ENCODE measurements at places on chromosomes 13 and 19. TPM values are rescaled to one million over a fixed set of nuclear protein-coding genes. Genes with fewer than 3 reads are reported as not detected.

GRCh38 chr13:95153647-95154412 lies 147.4 kb downstream of the ABCC4 start:
- no peak for DNase-seq

- no peak for DNase-seq
These were observed 25.3 kb downstream of the LMO7 start for GRCh38 chr13:75661443-75661842.

DNA sequence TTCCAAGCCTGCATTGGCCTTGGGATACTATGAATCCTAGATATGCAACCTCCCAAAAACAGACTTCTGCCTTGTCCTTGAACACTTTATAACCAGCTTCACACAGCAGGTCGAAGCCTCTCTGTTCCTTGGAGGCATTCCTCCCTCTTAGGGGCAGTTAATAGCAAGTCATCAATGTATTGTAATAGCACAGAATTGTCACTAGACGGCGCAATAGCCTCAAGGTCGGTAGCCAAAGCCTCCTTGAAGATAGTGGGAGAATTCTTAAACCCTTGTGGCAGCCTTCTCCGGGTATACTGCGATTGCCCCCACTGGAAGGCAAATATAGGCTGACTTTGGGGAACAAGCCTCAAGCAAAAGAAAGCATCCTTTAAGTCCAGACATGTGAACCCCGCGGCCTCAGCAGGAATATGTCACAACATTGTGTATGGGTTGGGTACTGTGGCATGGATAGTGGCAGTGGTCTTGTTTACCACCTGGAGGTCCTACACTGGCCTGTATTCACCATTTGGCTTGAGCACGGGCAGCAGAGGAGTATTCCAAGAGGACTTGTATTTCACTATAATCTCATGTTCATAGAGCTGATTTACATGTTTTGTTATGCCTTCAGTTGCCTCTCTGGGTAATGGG lies 61.1 kb downstream of the ZNF431 start:
- no peak for DNase-seq

- DNase-seq: peak; percentile 90
These were observed 9.4 kb downstream of the C19orf81 start for GRCh38 chr19:50658441-50659317.

- no peak for DNase-seq
These were observed 67.7 kb downstream of the DCT start for GRCh38 chr13:94411747-94412146.

The KRI1 gene
- 85.4 TPM for total RNA-seq

The HCST gene
- 190 TPM for total RNA-seq

DNA sequence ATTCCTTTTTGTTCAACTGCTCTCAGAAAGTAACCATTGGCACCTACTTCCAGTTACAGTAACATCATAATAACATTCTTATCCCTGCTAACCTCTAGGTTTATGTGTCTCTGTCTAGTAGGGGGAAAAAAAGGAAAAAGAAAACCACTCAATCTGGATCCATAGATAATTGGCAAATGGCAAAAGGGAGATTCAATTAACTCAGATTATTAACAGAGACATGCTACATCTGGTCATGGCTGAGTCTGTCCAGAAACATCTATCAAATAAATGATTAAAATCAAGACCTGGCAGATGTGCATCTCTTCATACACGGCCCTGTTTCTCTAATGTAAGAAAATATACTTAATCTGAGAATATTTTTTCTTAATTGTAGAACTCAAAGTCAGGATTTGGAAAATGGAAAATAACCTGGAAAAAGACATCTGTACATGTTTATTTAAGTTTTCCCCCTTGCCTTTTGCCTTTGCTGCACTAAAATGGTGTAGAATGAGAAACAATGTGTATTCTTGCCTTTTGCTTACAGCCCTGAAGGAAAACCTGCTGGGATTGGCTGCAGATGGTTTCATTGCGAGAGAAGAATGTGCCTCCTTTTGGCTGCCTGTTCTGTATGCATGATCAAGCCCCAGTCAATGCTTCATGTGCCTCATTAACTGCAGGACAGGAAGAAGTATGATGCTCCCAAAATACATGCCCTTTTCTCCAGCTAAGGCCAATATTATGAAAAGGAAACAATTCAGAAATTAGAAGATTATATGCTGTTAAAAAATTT lies 921.6 kb upstream of the PCDH20 start:
- DNase-seq: no peak

DNA sequence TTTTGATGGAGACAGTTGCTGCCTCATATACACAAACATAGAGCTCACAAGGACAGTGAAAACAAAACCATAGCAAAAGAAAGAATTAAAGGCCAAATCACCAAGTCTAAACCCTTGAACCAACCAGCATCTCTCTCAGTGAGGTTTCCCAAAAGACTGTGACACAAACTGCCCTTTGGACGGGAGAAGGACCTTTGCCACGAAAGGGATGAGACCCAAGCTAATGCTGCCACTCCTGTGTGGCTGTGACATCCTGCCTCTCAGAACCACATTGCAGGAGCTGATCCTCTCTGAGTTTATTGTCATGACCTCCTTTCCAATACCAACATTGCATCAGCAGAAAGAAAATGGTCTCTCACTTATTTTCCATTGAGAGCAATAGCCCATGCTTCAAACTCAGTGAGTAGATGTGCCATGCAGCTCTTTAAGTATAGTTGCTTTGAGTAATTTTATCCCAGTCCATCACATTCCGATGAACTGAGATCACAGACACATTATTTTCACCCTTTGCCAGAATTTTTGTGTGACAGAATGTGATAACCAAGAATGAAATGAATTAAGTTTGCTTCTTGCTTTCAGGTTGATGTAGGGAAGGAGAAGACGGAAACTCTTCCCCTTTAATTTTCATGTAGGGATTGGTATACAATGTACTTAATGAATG lies 133.5 kb upstream of the IRS2 start:
- no peak for DNase-seq

DNA sequence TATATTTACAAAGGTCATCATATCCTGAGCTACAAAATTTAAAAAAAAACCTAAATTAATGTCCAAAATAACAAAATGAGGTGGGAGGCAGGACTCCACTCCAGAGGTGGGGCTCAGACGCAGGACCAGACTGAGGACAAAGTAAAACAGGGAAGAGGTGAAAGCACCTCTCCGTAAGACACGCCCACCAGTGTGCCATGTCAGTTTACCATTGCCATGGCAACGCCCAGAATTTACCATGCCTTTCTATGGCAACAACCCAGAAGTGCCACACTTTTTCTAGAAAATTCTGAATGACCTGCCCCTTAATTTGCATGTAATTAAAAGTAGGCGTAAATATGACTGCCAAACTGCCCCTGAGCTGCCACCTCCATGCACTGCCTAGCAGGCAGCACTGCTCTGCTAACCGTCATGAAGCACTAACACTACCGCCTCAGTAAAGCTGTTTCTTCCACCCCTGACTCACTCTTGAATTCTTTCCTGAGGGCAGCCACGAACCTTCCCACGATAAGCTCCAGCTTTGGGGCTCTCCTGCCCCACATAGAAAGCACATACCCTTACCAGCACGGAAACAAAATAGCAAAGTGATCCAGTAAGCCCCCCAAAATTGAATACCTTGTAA lies 22.3 kb upstream of the PDCD5 start:
- no peak for DNase-seq

GRCh38 chr19:39038098-39038497 lies 5.7 kb upstream of the FBXO27 start:
- DNase-seq: no peak

DNA sequence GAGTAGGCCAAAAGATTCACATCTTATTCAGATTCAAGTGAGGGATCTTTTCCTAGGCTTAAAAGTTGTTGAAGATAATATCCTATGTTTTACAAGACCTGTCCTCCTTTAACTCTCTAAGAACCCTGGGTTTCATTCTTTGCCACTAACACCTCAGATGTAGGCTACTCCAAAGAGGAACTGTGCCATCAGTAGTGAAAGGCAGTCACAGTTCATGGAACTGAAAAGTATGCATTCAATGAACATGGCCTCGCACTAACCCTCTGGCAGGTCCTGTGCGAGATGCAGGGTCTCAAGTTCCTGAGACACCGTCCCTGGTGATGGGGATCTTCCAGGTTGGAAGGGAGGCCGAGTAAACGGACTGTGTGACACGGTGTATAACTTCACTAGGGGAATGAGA lies 4.3 kb downstream of the LGALS14 start:
- no peak for DNase-seq

GRCh38 chr19:58328999-58329398 lies 2.2 kb downstream of the ZSCAN22 start:
- no peak for DNase-seq

The TNFSF9 gene
- total RNA-seq: 3.7 TPM

The OR10H1 gene
- not detected for total RNA-seq

GRCh38 chr19:5953680-5954213 lies 24.2 kb downstream of the RANBP3 start:
- DNase-seq: no peak

The P2RY11 gene
- 51.8 TPM for total RNA-seq

DNA sequence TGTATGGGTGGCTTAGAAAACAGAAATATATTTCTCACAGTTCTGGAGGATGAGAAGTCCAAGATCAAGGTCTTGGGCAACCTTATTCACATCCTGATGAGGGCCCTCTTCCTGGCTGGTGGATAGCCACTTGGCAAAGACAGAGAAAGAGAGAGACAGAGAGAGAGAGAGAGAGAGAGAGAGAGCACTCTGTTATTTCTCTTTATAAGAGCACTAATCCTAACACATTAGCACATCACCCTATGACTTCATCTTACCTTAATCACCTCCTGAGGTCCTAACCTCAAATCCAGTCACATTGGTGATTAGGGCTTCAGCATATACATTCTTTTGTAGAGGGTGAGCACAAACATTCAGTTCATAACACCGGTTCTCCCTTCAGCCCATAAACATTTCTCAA lies 430.3 kb downstream of the EFNB2 start:
- no peak for DNase-seq

- DNase-seq: no peak
These were observed 197.1 kb downstream of the VWA8 start for GRCh38 chr13:41763782-41764181.

The ZNF560 gene
- total RNA-seq: 0.34 TPM

The VPS36 gene
- 41.7 TPM for total RNA-seq

The RNF17 gene
- not detected for total RNA-seq

GRCh38 chr13:46372071-46372470 lies 15.0 kb downstream of the RUBCNL start:
- DNase-seq: no peak

- no peak for DNase-seq
These were observed 268.7 kb downstream of the MZT1 start for GRCh38 chr13:72458701-72459100.

GRCh38 chr13:45296259-45296658 lies 44.7 kb downstream of the TPT1 start:
- no peak for DNase-seq

GRCh38 chr13:112869202-112870050 lies 99.6 kb upstream of the MCF2L start:
- DNase-seq: no peak

GRCh38 chr19:35162471-35163326 lies 8.2 kb downstream of the FXYD5 start:
- DNase-seq: no peak

The FBXO17 gene
- total RNA-seq: not detected

DNA sequence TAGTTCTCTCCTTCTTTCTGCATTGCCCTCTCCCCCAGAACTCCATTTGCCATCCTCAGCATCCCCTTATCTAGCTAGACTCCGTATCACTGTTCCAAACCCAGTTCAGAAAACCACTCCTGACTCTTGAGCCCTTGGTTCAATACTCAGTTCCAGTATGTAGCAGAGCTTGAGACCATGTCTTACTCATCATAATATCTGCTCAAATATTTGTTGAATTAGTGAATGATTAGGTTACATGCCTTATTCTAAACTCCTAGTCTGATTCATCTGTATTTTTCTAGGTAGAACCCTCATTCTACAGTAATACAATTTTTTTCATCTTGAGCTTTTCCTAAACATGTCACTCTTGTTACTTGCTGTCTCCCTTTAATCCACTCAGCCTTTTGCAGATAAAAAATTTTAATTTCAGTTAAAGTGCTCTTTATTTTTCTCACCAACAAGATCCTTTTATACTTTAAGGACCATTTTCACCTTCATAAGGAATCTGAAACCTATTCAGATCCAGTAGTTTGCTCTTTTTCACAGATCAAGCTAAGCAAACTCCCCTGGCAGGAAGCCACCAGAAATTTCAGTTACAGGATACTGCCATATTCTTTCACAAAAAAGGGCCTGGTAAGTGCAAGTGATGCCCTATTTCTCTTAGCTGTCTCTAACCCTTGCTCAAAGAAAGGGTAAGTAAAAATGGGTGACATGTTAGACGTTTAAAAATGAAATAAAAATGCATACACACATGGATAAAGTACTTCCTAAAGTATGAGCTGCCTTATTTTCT lies 23.1 kb upstream of the INTS6 start:
- DNase-seq: no peak

DNA sequence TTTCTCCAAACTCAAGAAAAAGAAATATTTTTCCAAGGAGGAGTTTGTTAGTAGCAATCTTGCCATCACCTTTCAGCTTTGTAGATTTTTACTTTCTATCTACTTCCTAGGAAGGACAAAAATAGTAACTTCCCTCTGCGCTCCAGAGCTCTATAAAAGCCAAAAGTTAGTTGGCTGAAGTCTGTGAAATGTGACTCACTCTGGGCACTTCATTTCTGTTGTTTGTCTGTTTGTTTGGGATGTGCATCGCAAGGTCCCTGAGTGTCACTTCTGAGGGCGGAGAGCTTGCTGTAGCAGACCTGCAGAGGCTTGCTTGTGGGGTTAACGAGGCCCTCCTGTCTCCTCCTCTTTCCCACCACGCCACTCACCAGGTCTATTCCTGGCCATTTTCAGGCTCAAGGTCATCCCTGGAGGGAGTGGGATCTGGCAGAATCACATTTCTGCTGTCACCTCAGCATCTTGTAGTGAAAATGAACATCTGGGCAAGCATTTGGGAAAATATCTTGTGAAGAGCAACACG lies 307.6 kb downstream of the GPC6 start:
- DNase-seq: no peak

The ZNF491 gene
- 3.6 TPM for total RNA-seq

The PSG6 gene
- total RNA-seq: not detected

DNA sequence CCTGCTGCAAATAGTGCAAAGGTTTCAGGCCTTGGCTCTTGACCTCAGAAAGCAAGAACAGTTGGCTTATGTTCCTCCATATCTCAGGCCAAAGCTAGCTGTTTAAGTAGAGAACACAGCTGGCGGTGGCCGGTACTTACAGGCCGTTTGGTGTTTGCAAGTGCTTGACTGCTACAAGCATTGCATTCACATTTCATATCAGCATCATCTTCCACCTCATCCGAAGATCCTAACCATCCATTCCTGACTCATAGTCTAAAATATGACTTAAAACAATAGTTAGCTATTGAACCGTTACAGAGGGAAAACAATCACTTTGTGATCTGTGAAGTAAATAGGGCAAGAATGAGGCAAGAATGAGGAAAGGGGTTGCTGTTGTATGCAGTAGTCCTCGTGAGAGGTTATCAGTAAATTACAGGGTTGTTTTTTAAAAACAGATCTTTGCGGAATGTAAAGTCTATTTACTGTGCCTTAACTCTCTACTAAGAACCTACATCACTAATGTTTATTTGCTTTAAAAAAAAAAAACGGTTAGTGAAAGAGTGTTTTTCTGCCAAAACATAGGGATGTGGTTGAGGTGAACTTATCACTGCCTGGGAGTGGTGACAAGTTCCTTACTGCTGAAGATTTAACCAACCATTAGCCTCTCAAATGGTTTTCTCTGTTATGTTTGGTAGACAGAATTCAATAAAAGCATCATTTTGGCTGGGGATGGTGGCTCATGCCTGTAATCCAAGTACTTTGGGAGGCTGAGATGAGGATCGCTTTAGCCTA lies 21.6 kb upstream of the WDR88 start:
- no peak for DNase-seq

GRCh38 chr13:32225481-32225931 lies 89.7 kb downstream of the ZAR1L start:
- no peak for DNase-seq

GRCh38 chr19:34504809-34505291 lies 23.3 kb downstream of the WTIP start:
- DNase-seq: no peak
